ENCODE measurements at places on chromosomes 5 and 9.
A peak's percentile ranks its signal among the peaks of the same experiment; 100 is the strongest.

GRCh38 chr5:136052692-136053335 is 24.0 kb downstream of the TGFBI start:
- DNase-seq: no peak

GRCh38 chr5:158099571-158100105 is 240.7 kb upstream of the CLINT1 start:
- no peak for DNase-seq

- DNase-seq: no peak
These were observed 265.0 kb upstream of the IRX4 start for GRCh38 chr5:2147504-2148311.

DNA sequence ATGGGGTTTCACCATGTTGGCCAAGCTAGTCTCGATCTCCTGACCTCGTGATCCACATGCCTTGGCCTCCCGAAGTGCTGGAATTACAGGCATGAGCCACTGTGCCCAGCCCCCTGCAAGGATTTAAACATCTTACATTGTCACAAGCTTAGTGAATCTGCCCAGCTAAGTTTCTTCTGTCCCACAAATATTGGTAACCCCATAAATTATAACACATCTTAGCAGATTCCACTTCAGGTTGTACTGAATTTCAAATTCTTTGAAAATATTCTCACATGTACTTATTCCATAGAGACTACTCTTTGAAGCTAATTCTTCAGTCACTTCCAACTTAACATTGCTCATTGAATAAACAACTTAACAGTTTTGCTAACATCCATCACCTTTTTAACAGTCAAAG is 13.4 kb upstream of the AFF4 start:
- no peak for DNase-seq

- no peak for DNase-seq
These were observed 132.4 kb downstream of the GABBR2 start for GRCh38 chr9:98576354-98576753.

- DNase-seq: no peak
These were observed 39.0 kb downstream of the KCNIP1 start for GRCh38 chr5:170542691-170543293.

- DNase-seq: no peak
These were observed 157.0 kb downstream of the C9orf152 start for GRCh38 chr9:110050925-110051355.

- DNase-seq: no peak
These were observed 45.5 kb upstream of the SHISAL2B start for GRCh38 chr5:64644831-64645230.

- DNase-seq: peak; percentile 32
These were observed 133.2 kb downstream of the MTX3 start for GRCh38 chr5:79857714-79858409.

- DNase-seq: no peak
These were observed 73.5 kb downstream of the PRRT1B start for GRCh38 chr9:131618785-131619184.

GRCh38 chr9:110129425-110129824 is 78.5 kb downstream of the C9orf152 start:
- no peak for DNase-seq

DNA sequence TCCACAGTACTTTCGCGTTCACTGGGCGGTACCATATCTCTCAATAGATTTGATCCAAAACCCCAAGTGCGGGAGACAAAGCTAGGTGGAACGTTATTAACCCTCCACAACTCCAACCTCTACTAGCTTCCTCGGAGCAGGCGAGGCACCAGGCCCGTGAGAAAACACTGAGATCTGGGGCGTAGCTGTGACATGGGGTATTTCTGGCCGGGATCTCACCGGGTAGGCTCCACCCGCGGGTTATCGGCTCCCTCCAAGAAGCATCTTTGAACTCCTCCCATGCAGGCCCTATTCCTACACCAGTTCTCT is 350 bp upstream of the SLC25A46 start:
- no peak for DNase-seq

GRCh38 chr9:114503522-114504340 is 1.5 kb downstream of the WHRN start:
- DNase-seq: no peak

GRCh38 chr5:78504704-78505677 is 143.6 kb downstream of the LHFPL2 start:
- DNase-seq: peak; percentile 75

DNA sequence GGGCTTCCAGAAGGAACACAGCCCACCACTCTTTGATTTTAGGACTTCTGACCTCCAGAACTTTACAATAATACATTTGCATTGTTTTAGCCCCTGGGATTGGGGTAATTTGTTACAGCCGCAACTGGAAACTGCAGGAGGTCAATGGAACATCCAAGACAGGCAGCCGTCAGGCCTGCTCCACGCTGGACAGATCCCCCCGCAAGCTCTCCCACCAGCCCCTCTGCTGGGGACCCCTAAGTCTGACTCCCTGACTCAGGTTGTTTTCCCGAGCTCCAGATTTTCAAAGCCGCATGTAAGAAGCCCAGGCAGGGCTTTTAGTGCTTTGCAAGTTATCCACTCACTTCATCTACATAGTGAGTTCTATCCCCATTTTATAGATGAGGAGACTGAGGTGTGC is 127.6 kb downstream of the PAX5 start:
- no peak for DNase-seq

DNA sequence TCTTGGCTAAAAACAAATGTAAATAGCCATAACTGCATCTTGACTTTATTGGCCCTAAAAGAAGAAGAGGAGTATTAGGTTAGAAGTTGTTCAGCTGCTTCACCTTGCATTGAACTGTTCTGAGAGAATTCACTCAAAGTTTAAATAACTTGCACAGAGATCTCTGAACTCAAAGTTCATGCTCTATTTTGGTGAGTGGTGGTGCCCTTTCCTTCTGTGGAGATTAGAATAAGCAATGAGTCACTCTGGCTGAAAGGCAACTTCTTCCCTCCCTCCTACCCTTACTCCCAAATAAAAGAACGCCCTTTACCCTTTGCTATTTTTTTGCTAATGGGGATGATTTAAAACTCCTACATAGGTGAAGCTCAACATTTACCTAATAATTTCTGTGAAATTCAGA is 48.9 kb downstream of the ERMP1 start:
- no peak for DNase-seq

DNA sequence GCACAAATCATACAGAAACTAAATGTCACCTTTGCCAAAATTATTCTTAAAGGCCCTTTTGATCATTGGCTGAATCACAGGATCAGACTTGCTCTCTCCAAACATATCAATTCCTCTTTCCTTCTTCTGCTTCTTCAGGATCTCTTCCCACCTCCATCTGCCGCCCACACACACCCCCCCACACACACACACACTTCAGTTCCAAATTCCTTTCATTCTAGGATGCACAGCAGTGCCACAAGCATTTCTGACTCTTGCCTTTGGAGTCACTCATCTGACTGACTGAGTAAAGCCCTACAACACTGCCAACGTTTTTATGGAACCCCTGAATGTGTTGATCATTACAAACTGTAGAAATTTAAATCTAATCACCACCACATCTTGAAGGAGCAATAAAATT is 22.9 kb downstream of the DNAH5 start:
- DNase-seq: no peak

- no peak for DNase-seq
These were observed 42.2 kb upstream of the FSD1L start for GRCh38 chr9:105405514-105406131.

- DNase-seq: no peak
These were observed 26.9 kb downstream of the ADAM19 start for GRCh38 chr5:157548513-157549282.

- DNase-seq: no peak
These were observed 20.3 kb downstream of the WHRN start for GRCh38 chr9:114484854-114485443.

DNA sequence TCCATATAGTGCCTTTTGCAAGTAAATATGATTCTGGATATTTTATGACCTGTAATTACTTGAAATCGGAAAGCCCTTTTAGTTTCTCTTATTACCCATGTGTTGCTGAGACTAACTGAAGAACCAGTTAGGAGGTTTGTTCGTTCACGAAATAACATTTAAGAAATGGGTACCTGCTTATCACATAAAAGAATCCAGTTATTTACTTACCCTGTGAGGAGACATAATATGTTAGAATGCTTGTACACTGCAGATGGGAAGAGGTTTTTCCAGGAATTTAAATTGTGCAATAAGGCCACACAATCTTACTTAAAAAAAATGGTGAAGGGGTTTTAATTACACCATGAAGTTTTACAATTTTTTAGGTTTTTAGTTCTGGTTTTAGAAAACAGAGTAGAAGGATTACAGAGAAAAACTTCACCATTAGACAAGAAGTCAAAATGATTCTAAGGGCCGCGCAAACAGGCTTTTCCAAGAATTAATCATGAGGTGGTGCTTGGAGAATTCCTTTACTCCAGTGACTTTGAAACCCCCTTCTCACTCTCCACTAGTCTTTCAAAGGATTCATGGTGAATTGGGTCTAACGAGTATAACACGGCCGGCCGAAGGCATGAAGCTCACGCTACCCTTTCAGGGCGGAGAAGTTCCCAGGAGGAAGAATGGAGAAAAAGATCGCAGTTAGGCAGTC is 1.1 kb upstream of the PTGER4 start:
- no peak for DNase-seq

DNA sequence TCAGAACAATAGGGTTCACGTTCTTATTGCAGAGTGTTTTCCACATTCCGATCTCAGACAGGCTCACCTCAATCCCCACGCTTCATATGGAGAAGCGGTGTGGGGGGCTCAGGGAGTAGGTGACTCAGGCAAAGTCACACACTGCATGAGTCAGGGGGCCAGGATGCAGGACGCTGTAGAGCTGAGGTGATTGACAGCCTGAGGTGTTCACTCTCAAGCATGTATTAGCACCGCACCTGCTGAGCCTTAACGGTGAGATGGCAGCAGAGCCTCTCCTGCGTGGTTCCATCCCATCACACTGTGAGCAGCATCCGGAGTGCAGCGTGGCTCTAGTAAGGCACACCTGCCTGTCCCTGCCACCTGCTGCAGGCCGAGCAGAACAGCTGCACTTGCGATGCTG is 194.0 kb downstream of the IRX2 start:
- DNase-seq: no peak

DNA sequence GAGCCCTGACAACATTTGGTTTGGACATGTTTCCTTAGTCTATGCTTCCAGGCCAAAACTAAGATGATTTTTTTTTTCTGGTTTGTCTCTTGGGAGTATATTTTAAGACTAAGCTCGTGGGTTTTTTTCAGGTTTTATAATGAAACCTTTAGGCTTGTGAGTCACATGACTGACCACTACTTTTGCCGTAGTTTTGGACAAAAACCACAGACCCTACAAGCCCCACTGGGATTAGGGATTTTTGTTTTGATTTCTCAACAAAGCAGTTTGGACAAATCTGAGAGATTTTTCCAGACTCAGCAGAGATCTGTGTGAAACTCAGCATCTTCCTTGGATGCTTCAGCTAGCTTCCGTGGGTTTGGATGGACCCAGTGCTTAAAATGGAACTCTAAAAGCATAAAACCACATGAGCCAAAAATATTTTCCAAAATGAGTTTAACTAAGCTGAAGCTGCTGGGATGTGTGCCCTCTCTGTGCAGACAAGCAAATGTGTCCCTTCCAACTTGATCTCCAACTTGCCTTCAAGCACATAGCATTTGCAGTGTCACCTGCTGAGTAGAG is 70.3 kb upstream of the SMIM15 start:
- peak; percentile 24 for DNase-seq

GRCh38 chr5:95392593-95393182 is 1.5 kb downstream of the FAM81B start:
- DNase-seq: no peak

GRCh38 chr9:121736934-121737462 is 85.6 kb downstream of the DAB2IP start:
- DNase-seq: no peak

DNA sequence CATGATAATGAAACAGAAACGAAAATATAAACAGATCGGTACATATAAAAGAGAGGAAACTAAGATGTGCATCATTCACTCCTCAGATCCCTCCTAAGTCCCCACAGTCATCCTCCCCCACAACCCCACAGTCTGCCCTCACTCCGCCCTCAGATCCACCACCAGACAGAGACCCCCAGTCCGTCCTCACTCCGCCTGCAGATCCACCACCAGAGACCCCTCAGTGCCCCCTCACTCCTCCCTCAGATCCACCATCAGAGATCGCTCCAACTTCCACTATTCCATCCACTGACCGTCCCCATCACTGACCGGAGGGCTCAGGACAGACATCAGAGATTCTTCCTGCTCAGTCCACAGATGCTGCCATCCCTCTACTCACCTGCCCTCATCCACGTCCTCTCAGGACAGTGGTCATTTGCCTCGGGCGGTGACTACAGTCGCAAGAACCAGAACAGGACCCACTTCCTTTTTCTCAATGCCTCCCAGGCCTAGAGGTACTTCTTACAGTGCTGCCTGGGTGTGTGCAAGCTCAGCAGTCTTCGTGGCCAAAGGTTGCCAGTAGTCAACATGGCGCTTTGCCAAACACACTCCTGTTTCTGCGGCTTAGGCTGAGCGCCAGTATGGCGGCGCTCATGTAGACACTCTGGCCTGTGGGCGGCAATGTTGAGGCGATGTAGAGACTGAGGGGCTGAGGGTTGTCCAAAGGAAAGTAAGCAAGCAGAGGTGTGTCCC is 8.3 kb upstream of the SPATA31C1 start:
- no peak for DNase-seq

DNA sequence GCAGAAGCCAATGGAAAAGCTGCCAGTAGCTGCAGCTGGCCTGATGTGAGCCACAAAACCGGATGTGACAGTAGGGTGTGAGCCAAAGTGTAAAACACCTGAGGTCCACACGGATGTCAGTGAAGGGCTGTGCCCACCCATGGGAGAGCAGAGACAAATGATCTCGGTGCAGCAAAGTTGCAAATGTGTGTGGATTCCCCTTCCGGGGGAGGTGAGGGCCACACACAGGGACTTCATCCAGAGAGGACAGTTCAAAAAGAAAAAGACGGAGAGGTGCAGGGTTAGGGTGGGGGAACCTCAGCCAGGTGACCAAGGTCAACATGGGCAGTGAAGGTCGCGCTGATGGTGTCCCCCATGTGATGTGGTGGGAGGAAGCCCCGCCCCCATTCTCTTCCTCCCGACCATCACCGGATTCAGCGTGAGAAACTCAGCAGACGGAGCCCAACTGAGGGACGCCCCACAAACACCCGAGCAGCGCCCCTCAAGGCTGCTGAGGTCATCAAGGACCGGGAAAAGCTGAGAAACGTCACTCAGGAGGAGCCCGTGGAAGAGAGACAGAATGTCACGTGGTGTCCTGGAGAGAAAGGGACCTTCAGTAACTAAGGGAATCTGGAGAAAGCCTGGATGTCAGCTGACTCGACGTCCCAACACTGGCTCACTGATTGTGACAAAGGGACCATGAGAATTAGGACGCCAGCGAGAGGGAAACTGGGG is 11.4 kb upstream of the PTGDS start:
- DNase-seq: no peak

GRCh38 chr9:129183495-129184218 is 5.6 kb upstream of the IER5L start:
- DNase-seq: no peak

DNA sequence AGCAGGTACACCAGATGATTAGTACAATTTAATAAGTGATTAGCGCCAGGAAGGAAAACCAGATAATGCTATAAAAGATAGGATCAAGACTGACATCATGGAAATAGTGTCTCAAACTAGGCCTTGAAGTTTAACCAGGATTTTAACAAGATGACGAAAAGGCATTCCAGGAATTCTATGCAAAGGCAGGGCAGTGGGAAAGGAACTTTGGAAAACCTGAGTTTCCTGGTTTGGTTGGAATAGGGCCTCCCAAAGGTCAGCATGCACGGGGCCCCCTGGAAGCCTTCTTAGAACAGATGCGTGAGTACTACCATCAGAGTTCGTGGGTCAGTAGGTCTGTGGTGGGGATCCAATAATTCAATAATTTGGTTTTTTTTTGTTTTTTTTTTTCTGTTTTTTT is 935.2 kb upstream of the DMAC1 start:
- DNase-seq: no peak
